Esophagus muscularis mucosa (tissue), 4 donors: ENCODE measurements at places on chromosomes 7 and 10. TPM values are rescaled to one million over a fixed set of nuclear protein-coding genes. Genes with fewer than 3 reads are reported as not detected.

Gene NKX1-2
- total RNA-seq = not detected

DNA sequence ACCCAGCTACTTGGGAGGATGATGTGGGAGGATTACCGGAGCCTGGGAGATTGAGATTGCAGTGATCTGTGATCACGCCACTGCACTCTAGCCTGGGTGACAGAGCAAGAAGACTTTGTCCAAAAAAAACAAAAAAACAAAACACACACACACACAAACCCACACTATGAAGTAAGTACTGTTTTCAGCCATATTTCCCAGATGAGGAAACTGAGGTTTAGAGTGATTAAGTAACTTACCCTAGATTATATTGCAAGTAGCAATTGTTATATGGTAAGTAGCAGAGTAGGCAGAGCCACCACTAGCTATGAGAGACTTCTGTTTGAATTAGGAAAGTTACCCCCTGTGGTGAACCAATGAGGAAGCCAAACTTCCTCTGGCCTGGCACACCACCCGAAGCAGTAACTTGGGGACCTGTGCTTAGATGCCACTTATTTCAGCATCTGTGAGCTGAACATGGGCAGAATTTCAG, 61.9 kb downstream of the MCU start:
- no peak overlapping the region for H3K27ac ChIP-seq
- no peak for DNase-seq
- H3K27me3 ChIP-seq = no peaks in the 10 kb centered on the region
- H3K4me1 ChIP-seq = no peaks in the 10 kb centered on the region
- H3K4me3 ChIP-seq = no peak overlapping the region
- no peaks in the 10 kb centered on the region for H3K36me3 ChIP-seq

GRCh38 chr10:81817596-81818170, 57.3 kb upstream of the NRG3 start:
- no peaks in the 10 kb centered on the region for H3K36me3 ChIP-seq
- H3K27me3 ChIP-seq = no peaks in the 10 kb centered on the region
- no peak overlapping the region for H3K4me3 ChIP-seq
- no peak overlapping the region for H3K27ac ChIP-seq
- no peaks in the 10 kb centered on the region for H3K4me1 ChIP-seq

DNA sequence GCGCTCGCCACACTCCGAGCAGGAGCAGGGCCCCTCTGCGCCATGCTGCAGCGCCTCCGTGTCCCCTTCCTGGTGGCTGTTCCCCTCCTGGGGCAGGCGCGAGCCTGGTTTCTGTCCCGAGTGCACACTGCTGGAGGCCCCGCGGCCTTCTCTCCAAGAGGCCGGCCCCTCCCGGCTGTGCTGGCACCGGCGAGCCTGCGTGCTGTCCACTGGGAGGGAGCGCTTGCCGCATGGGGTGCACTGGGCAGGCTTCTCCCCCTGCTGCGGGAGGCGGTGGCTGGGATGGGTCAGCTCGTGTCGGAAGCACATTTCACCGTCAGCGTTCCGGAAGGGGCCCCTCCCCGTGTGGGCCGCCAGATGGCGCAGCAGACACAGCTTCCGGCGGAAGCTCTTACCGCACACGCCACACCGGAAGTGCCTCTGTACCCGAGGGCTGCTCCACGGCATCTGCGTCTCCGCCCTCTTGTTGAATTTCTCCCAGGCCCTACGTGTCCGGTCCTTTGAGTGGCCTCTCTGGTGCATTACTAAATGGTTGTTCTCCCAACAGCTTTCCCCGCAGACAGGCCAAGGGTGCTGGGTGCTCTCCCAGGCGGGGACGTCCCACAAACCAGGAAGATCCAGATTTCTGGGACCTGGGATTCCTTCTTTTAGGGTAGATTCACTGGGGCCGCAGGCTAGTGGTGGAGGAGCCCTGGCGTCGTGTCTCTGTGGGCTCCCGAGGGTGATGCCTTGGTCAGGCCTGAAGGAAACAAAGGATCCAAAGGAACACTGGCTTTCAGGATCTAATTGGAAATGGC, 18.7 kb downstream of the ZNF786 start:
- H3K36me3 ChIP-seq = peaks cover 36% of the 10 kb centered on the region
- no peaks in the 10 kb centered on the region for H3K4me1 ChIP-seq
- peak overlapping the region; percentile 4 for H3K4me3 ChIP-seq
- DNase-seq = no peak
- peak overlapping the region; percentile 61 for H3K27ac ChIP-seq
- H3K27me3 ChIP-seq = no peaks in the 10 kb centered on the region

- H3K27me3 ChIP-seq = no peaks in the 10 kb centered on the region
- no peak for DNase-seq
- no peak overlapping the region for H3K27ac ChIP-seq
- H3K4me1 ChIP-seq = no peaks in the 10 kb centered on the region
- H3K36me3 ChIP-seq = no peaks in the 10 kb centered on the region
Observed at GRCh38 chr7:124452186-124452585, 313.4 kb downstream of the GPR37 start.

DNA sequence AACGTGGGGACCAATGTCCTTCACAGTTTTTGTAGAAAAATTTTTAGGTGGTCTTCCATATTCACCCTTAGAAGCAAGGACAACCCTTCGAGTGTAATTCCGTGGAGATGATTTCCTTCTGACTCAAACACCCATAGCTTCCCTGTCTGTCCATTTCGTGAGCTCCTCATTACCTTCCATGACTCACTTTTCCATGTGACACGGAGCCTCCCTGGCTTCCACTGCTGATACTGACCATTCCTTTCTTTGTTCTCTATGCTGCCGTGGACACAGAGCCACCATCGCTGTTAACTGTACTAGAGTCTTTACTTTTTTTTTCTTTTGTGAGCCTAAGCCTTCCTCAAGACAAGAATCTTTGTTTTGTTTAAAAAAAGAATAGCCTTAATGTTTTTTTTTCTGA, 12.5 kb upstream of the ARMS2 start:
- no peaks in the 10 kb centered on the region for H3K36me3 ChIP-seq
- peaks cover 3% of the 10 kb centered on the region for H3K4me1 ChIP-seq
- H3K4me3 ChIP-seq = no peak overlapping the region
- no peaks in the 10 kb centered on the region for H3K27me3 ChIP-seq
- H3K27ac ChIP-seq = no peak overlapping the region

GRCh38 chr7:49703337-49703736, 70.1 kb upstream of the VWC2 start:
- H3K4me3 ChIP-seq = no peak overlapping the region
- no peaks in the 10 kb centered on the region for H3K4me1 ChIP-seq
- H3K27me3 ChIP-seq = no peaks in the 10 kb centered on the region
- no peaks in the 10 kb centered on the region for H3K36me3 ChIP-seq
- DNase-seq = no peak
- H3K27ac ChIP-seq = no peak overlapping the region

DNA sequence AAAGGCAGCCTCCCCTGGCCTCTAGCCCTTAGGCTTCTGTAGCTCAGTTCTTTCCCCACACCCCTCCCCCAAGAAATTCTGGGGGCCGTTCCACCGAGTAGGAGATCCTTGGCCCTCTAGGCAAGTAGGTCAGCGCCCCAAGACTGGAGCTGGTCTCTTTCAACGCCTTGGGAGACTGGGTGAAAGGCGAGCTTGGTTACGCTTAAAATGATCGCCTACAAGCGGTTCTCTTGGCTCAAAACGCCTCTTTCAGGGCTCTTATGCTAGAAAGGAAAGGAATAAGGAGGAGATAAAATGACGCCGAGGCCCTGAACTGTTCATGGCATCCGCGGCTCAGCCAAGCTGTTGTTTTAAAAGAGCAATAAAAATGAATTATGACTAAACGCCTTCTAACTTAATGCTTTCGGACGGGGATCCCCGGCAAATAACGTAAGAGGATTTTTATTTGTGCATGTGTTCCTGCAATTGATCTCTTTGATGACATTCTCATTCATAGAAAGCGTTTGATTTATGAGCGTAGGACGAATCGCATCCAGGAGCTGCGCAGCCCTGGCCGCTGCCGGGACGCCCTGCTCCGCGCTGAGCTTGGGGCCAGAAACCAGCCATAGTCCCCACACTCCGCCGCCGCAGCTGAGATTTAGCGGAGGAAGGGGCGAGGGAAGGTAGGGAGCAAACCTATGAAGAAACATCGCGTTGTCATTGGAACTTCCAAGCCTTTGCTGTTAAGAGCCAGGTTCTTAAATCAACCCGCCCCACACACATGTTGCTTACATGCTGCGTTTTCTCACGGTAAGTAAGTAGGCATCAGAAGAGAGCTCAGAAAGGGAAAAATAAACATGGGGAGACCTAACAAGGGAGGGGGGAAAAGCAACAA, 3.0 kb upstream of the HOXA1 start:
- peaks cover 26% of the 10 kb centered on the region for H3K4me1 ChIP-seq
- no peaks in the 10 kb centered on the region for H3K36me3 ChIP-seq
- no peak for DNase-seq
- peak overlapping the region; percentile 96 for H3K4me3 ChIP-seq
